ENCODE measurements at places on chromosomes 13 and 19.
A peak's percentile ranks its signal among the peaks of the same experiment; 100 is the strongest.

- no peak for DNase-seq
Observed at GRCh38 chr13:113034451-113035212, 65.6 kb downstream of the MCF2L start.

GRCh38 chr13:98509271-98510155, 67.4 kb downstream of the STK24 start:
- peak; percentile 34 for DNase-seq

DNA sequence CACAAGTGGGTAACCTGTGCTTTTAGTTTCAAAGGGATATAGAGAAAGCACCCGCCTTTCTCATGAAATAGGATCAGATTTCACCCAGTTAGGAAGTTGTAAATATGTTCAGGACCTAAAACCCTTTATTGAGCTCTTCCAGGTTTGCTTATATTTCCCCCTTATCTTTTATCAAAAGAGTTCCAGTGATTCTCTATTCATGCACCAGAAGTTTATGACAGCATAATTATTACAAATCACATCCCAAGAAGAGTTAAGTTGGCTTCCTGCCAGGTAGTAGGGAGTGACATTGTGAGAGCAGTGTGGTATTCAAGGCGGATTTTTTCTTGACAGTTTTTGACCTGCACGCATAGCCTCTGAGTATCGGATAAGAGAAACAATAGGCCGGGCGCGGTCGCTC, 190.3 kb downstream of the STK24 start:
- DNase-seq, result no peak

DNA sequence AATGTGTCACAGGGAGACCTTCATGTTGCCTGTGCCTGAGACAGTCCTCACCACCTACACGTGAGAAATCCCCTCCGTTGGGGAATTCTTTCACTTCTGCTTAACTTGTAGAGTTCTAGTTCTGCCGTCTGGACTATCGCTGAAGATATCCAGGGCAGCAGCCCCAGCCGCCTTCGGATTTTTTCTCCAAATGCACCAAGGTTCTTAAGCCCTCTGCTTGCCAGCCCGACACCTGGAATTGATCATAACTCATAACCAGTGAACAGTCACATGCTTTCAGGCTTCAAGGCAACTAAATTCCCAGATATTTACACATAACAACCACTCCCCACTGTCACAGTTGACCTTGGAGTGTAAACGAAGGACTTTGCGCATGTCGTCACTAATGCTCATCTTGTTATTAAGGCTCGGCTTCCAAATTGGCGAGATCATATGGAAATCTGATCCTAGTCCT, 114.4 kb downstream of the RAB20 start:
- DNase-seq, result no peak

- no peak for DNase-seq
Observed at GRCh38 chr19:55723491-55723890, 14.7 kb downstream of the NLRP9 start.

All from activated effector memory CD4-positive, alpha-beta T cell treated with Interleukin-2 at 50 U/mL for 16 hours (primary cell).